ENCODE measurements at places on chromosomes 13 and 19.

GRCh38 chr13:99307247-99307646 is at the start of gene GPR183:
Gene GPR183 (minus strand): TSS chr13:99307399. CDS start chr13:99296145, 11,254 bp downstream.
- DNase-seq: no peak

- DNase-seq: no peak
Measured at GRCh38 chr19:4568886-4569285, 9.4 kb upstream of the SEMA6B start.

GRCh38 chr13:52954838-52955237 is 73.8 kb upstream of the OLFM4 start:
- DNase-seq: no peak

DNA sequence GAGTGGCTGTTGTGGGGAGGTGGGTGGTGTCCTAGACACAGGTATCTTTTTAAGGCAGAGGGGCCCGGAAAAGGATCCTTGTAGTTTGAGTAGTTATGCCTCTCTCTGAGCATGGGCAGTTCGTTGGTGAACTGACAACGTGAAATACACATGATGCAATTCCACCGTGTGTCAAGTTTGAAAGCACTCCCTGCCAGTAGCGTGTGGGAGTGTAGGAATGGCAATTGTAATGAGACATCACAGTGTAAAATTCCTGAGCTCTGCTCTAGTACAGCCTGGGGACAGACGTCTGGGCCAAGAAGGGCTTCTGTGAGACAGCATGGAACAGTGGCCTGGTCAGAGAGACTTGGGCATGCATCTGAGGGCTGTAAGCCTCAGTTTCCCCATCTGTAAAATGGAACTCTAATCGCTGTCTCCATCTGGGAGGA is 10.4 kb upstream of the ASF1B start:
- peak; percentile 79 for DNase-seq

- no peak for DNase-seq
Measured at GRCh38 chr19:44476559-44477408, 23.5 kb downstream of the ZNF180 start.

- DNase-seq: no peak
Measured at GRCh38 chr19:42095814-42096230, 19.9 kb downstream of the ZNF574 start.

DNA sequence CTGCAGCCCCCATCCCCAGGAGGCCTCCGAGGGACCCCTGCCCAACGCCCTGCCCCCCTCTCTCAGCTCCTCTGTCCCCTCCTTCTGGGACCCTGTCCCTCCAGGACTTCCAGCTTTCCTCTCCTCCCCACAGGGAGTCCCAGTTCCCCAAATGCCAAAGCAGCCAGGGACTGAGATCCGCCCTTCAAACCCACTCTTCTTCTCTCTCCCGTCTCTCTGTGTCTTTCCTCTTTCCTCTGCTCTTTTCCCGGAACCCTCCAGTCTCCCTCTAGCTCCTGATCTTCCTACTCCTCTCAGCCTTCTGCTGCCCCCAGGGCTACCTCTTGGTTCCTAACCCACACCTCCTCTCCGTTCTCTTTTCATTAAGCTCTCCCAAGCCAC is 377 bp downstream of the CA11 start:
- DNase-seq: no peak

DNA sequence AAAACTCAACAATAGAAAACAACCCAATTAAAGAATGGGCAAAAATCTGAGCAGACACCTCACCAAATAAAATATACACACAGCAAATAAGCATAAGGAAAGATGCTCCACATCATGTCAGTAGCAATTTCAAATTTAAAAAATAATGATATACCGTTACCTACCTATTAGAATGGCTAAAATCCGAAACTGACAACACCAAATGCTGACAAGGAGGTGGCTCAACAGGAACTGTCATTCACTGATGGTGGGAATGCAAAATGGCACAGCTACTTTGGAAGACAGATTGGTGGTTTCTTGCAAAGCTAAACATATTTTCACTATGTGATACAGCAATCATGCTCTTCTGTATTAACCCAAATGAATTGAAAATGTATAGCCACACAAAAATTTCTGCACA is 9.1 kb downstream of the CYP2A13 start:
- no peak for DNase-seq

Measured in AG09309 (cell line).